CD4-positive, alpha-beta T cell treated with Interleukin-6 for 4 hours (primary cell): ENCODE measurements at places on chromosomes 4 and X.
A peak's percentile ranks its signal among the peaks of the same experiment; 100 is the strongest.

DNA sequence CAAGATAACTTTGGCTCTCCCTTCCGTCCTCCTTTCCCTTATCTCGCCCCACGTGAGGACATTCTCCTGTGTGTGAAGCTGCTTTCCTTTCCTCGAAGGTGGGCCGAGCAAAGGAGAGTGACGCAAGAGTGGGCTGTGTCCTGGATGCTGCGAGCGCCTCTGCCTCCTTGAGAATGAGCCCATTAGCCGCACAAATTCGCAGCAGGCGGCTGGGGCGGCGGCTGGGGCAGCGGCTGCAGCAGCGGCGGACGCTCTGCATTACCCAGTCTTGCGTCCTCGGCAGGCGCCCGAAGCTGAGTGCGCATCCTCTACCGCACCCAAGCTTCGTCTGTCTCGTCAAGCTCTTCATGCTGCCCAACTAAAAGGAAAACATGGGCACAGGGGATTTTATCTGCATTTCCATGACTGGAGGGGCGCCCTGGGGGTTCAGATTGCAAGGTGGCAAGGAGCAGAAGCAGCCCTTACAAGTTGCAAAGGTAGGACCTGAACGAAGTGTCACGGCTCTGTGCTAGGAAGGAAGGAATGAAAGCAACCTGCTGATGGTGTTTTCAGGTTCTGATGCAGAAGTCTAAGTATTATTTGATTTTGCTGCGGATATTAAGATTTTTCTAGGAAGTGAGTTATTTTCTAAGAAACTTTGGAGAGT is at the start of gene SYNPO2:
Gene SYNPO2, plus strand, starts transcription at position 189 of the 646 bp plus-strand sequence. Its CDS starts 183 bp downstream, at position 372.
- DNase-seq = peak; percentile 19

DNA sequence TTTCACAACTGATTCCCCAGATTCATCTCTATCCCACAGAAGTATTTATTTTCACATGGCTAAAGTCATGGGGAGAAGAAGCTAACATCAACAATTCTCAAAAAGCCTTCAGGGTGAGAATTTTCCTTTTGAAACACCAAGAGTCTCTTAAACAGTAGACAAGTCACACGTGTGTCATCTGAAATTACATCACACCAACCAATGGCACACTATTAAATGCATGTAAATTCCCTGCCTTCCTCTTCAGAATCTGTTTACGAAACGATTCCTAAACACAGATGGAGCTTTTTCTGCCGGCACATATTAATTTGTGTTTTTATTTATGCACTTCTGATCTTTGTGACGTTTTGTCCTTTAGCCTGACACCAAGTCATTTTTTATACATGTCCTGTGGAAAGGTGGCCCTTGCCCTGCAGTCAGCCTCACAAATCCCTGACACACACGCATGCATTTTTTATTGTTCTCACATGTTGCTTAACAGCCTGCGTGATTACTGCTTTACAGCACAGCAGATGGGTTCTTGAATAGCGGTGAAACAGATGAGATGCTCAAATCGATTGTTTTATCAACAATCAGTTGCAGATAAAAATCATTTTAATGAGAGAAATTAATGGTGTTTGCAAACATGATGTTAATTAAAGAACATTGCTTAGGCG is 735.9 kb upstream of the TENM3 start:
- DNase-seq = no peak

DNA sequence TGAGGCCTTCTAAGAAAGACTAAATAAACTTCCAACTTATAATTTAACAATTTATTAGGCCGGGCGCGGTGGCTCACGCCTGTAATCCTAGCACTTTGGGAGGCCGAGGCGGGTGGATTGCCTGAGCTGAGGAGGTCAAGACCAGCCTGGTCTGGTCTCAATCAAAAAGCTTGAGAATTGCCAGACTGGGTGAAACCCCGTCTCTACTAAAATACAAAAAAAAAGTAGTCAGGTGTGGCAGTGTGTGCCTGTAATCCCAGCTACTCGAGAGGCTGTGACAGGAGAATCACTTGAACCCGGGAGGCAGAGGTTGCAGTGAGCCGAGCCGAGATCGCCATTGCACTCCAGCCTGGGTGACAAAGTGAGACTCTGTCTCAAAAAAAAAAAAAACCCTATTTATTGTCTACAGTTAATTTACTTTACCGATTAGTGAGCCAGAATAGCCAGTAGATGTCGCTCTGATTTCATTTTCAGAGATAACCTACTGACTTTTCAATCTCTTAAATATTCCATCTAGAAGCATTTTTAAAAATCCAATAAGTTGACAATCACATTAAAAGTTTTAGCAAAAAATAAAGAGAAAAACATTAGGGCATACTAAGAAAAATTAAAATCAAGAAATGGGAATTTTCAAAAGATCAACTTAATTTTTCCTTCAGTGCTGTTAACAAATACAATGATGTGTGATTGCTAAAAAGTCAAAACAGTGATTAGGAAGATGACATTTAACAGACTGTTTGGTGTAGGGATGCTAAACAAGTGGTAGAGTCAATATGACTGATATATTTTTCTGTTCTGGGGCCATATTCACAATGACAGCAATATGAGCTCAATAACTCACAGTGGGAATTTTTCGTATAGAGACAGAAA is 4.3 kb upstream of the SHROOM3 start:
- DNase-seq = no peak

DNA sequence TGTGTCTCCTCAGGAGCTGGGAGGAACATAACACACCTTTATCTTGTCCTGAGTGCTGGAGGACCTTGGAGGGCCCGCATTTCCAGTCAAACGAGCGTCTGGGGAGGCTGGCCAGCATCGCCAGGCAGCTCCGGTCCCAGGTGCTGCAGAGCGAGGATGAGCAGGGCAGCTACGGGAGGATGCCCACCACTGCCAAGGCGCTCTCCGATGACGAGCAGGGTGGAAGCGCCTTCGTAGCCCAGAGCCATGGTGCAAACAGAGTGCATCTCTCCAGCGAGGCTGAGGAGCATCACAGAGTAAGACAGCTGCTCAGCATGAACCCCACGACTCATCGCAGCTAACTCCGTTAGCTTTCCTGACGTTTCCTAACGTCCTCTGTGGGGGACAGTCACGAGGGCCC is 430 bp downstream of the TRIML1 start:
- DNase-seq = no peak

- peak; percentile 67 for DNase-seq
Observed at GRCh38 chr4:70838666-70839588, 763 bp downstream of the GRSF1 start.

- DNase-seq = no peak
Observed at GRCh38 chrX:78124307-78124706, 15.1 kb downstream of the TAF9B start.

- no peak for DNase-seq
Observed at GRCh38 chrX:17735406-17735805, 1.9 kb upstream of the SCML1 start.

DNA sequence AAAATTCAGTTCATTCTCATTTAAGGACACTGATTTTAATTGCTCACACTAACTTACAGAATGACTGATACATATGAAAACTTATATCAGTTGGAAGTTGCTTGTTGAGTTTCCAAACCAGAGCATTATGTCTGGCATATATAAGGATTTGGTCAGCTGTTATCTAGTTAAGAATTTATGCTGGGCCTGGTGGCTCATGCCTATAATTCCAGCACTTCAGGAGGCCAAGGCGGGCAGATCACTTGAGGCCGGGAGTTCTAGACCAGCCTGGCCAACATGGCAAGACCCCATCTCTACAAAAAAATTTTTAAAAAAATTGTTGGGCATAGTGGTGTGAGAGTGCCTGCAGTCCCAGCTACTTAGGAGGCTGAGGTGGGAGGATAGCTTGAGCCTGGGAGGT is 73.1 kb downstream of the SPRY1 start:
- DNase-seq = no peak

DNA sequence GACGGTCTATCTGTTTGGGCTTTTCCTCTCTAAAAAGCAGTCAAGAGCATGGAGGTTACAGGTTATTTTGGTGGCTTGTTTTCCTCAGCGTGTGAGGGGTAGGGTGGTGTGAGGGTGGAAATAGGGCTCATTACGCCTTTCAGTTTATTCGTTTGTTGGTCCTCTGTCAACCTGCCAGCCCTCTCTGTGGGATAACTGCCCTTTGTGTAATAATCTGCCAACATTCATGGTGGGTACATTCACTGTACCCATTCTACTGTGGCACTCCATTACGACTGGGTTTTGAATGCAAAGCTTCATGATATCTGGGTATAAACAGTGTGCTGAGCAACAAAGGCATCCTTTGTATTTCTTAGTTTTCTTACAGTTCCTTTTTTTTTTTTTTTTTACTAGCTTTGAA is 136.4 kb downstream of the ADGRL3 start:
- DNase-seq = no peak

GRCh38 chr4:133150486-133151340 is 1.6 kb downstream of the PCDH10 start:
- no peak for DNase-seq

- no peak for DNase-seq
Observed at GRCh38 chr4:25535701-25536473, 119.8 kb upstream of the SLC34A2 start.

DNA sequence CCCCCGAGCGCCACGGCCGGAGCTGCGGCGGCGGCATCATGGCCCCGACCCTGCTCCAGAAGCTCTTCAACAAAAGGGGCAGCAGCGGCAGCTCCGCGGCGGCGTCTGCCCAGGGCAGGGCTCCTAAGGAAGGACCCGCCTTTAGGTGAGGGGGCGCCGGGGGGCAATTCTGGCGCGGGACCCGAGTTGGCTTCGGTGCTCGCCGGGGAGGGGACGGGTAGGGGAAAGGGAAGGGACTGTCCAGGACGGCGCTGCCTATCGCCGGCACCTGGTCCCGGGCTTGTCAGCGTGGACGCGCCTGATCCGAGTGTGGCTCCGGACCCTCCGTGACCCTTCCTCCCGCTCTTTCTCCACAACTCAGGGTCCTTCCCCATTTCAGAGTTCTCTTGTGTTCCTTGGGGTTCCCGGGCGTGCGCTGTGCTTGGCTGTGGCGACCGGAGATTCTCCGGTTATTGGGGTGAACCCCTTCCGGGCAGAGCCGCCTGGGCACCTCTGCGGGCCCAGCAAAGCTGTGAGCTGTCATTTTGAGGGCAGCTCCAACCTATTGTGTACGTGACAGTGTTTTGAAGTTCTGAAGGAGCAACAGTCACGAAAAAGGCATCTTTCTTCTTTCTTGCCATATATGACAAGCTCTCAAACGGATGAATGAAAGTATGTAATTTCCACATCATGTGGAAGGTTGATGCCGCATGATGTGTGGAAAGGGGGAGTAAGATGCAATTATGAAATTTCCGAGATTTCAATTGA is 522 bp downstream of the FNIP2 start:
- peak; percentile 55 for DNase-seq

DNA sequence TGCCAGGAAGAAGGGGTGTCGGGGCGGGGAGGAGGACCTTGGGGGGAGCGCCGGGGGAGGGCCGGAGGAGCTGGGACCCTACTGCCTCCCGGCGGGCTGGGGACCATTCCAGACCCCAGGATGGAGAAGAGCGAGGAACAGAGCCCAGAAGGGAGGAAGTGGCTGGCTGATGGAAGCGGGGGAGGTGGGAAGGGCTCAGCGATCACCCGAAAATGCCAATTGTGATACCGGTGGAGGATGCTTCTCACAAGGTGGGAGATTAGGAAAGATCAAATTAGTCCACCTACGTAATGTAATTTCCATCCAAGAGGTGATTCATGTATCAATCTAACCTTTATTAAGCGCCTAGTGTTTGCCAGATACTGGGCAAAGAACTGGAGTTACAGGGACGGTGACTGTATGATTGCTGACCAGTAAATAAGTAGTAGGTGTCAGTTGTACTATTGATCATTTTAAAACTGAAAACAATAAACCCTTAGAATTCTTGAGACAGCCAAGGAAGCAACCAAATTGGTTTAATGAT is 452 bp upstream of the RAI2 start:
- DNase-seq = no peak

DNA sequence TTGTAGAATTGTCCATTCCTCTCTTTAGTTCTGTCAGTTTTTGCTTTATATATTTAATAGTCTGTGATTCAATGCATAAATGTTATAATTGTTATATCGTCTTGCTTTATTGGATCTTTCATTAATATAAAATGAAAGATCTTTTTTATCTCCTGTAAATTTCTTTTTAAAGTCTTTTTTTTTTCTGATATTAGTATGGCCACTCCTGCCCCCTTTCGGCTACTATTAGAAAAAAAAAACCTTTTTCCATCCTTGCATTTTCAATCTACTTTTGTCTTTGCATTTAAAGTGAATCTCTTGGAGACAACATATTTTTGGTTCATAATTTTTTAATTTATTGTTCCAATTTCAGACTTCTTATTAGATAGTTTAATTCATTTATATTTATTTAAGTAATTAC is 677.4 kb upstream of the NDST4 start:
- DNase-seq = no peak
